Cardiac muscle cell (in vitro differentiated cells and primary cell): ENCODE measurements at places on chromosomes 3 and 15. TPM values are rescaled to one million over a fixed set of nuclear protein-coding genes. Genes with fewer than 3 reads are reported as not detected.

GRCh38 chr15:77017761-77018720, 23.1 kb downstream of the PSTPIP1 start:
- H3K4me3 ChIP-seq, result no peak overlapping the region
- DNase-seq, result no peak
- no peaks in the 10 kb centered on the region for H3K36me3 ChIP-seq
- no peaks in the 10 kb centered on the region for H3K27me3 ChIP-seq
- H3K4me1 ChIP-seq, result no peaks in the 10 kb centered on the region

DNA sequence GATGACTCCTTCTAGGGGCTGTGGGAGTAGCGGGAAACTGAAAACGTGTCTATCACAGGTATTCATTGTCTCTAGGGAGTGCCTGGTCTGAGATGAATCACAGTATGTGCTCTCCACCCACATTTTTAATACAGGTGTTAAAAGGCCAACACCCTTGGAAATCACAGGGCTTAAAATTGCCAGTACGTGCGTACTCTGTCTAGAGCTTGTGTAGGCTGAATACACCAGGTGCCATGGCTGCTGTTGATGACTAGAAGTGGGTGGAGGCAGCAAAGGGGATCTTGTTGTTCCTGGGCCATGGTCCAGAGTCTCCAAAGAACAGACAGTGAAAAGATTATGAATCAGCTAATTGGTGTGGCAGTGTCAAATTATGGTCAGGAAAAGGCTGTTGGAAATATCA, 35.1 kb upstream of the P3H2 start:
- DNase-seq, result no peak
- no peak overlapping the region for H3K27ac ChIP-seq
- H3K4me3 ChIP-seq, result no peak overlapping the region
- no peaks in the 10 kb centered on the region for H3K27me3 ChIP-seq

- no peaks in the 10 kb centered on the region for H3K27me3 ChIP-seq
- no peaks in the 10 kb centered on the region for H3K4me1 ChIP-seq
- H3K36me3 ChIP-seq, result no peaks in the 10 kb centered on the region
- H3K4me3 ChIP-seq, result no peak overlapping the region
- no peak for DNase-seq
- no peak overlapping the region for H3K27ac ChIP-seq
Observed at GRCh38 chr3:171867981-171868380, 24.8 kb downstream of the TMEM212 start.

Gene BDH1
- 13.4 and 21.4 TPM in 2 replicates for total RNA-seq

- H3K36me3 ChIP-seq, result no peaks in the 10 kb centered on the region
- H3K27ac ChIP-seq, result no peak overlapping the region
- no peaks in the 10 kb centered on the region for H3K27me3 ChIP-seq
- DNase-seq, result no peak
Observed at GRCh38 chr3:113039546-113039945, 48.8 kb downstream of the GTPBP8 start.

- no peak for DNase-seq
- no peaks in the 10 kb centered on the region for H3K36me3 ChIP-seq
- no peaks in the 10 kb centered on the region for H3K4me1 ChIP-seq
- H3K27ac ChIP-seq, result no peak overlapping the region
Observed at GRCh38 chr3:15171096-15171495, 35.0 kb upstream of the CAPN7 start.

DNA sequence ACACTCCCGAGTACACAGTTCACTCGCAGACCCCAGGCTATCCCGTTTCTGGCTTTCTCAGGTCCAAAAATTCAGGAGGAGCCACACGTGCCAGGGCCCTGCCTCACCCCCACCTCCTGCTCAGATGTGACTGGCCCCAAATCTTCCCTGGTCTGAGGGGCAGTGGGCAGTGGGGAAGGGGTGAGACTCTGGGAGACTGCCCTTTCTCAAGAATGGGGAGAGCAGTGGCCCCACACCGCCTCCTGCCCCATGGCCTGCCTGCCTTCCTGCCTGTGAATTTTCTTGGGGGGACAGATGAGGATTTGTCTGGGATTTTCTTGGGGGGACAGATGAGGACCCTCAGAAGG, 174.6 kb downstream of the MEGF11 start:
- no peaks in the 10 kb centered on the region for H3K4me1 ChIP-seq
- no peak for DNase-seq
- H3K27me3 ChIP-seq, result no peaks in the 10 kb centered on the region
- H3K4me3 ChIP-seq, result no peak overlapping the region
- no peak overlapping the region for H3K27ac ChIP-seq

DNA sequence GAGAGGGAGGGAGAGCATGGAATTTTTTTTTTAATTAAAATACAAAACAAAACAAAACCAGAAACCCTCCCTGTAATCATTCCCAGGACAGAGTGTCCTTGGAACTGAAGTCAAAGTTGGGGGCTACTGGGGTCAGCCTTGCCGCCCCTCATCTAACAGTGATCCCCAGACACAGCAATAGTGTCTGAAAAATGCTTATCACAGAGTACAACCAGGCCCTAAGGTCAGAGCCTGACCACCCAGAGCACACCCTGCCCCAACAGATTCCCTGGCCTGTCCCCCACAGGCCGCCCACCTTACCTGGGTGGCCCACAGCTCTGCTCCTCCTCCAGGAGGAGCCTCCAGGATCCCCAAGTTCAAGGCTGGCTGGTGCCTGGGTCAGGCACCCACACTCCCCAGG, 101.6 kb upstream of the LINGO1 start:
- H3K4me3 ChIP-seq, result no peak overlapping the region
- no peaks in the 10 kb centered on the region for H3K36me3 ChIP-seq
- no peak overlapping the region for H3K27ac ChIP-seq
- H3K27me3 ChIP-seq, result peaks cover 19% of the 10 kb centered on the region
- H3K4me1 ChIP-seq, result no peaks in the 10 kb centered on the region

Gene CHRNA5
- 2.3 and 4.0 TPM in 2 replicates for total RNA-seq

GRCh38 chr3:94234177-94234788, 171.4 kb downstream of the NSUN3 start:
- no peaks in the 10 kb centered on the region for H3K36me3 ChIP-seq
- H3K27ac ChIP-seq, result no peak overlapping the region
- H3K4me1 ChIP-seq, result no peaks in the 10 kb centered on the region
- H3K4me3 ChIP-seq, result no peak overlapping the region
- peak; percentile 56 for DNase-seq

Gene ARNT2
- total RNA-seq, result 3.6 and 4.4 TPM in 2 replicates

GRCh38 chr3:114974387-114974786, 172.7 kb downstream of the ZBTB20 start:
- H3K36me3 ChIP-seq, result no peaks in the 10 kb centered on the region
- H3K27ac ChIP-seq, result no peak overlapping the region
- DNase-seq, result no peak
- H3K27me3 ChIP-seq, result no peaks in the 10 kb centered on the region
- no peak overlapping the region for H3K4me3 ChIP-seq

Gene DOCK3
- 0.42 and 1.3 TPM in 2 replicates for total RNA-seq

- H3K27me3 ChIP-seq, result no peaks in the 10 kb centered on the region
- H3K4me3 ChIP-seq, result no peak overlapping the region
- H3K4me1 ChIP-seq, result peaks cover 34% of the 10 kb centered on the region
- no peak for DNase-seq
Observed at GRCh38 chr3:63972987-63973386, 50.3 kb downstream of the PSMD6 start.

DNA sequence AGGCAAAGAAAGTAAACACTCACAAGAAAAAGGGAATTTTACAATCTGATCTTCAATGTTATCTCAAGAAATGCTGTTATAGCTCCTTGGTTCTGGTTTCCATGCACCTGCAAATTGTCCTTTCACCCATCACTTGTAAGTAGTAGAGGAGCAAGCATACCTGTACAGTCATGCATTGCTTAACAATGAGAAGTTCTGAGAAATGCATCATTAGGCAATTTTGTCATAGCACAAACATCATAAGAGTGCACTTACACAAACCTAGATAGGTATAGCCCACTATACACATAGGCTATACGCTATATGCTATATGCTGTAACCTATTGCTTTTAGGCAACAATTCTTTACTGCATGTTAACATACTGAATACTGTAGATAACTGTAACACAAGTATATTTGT, 672.3 kb downstream of the FHIT start:
- H3K4me1 ChIP-seq, result no peaks in the 10 kb centered on the region
- no peak overlapping the region for H3K27ac ChIP-seq
- no peaks in the 10 kb centered on the region for H3K36me3 ChIP-seq
- no peaks in the 10 kb centered on the region for H3K27me3 ChIP-seq
- no peak overlapping the region for H3K4me3 ChIP-seq

GRCh38 chr15:62983956-62984355, 58.6 kb upstream of the TPM1 start:
- no peaks in the 10 kb centered on the region for H3K36me3 ChIP-seq
- no peak for DNase-seq
- peaks cover 3% of the 10 kb centered on the region for H3K4me1 ChIP-seq
- no peak overlapping the region for H3K27ac ChIP-seq
- no peak overlapping the region for H3K4me3 ChIP-seq
- H3K27me3 ChIP-seq, result no peaks in the 10 kb centered on the region

Gene ISLR
- 1.6 and 4.1 TPM in 2 replicates for total RNA-seq

- H3K4me3 ChIP-seq, result no peak overlapping the region
- H3K4me1 ChIP-seq, result no peaks in the 10 kb centered on the region
- H3K27me3 ChIP-seq, result no peaks in the 10 kb centered on the region
Observed at GRCh38 chr15:35925275-35926006, 379.5 kb upstream of the DPH6 start.

DNA sequence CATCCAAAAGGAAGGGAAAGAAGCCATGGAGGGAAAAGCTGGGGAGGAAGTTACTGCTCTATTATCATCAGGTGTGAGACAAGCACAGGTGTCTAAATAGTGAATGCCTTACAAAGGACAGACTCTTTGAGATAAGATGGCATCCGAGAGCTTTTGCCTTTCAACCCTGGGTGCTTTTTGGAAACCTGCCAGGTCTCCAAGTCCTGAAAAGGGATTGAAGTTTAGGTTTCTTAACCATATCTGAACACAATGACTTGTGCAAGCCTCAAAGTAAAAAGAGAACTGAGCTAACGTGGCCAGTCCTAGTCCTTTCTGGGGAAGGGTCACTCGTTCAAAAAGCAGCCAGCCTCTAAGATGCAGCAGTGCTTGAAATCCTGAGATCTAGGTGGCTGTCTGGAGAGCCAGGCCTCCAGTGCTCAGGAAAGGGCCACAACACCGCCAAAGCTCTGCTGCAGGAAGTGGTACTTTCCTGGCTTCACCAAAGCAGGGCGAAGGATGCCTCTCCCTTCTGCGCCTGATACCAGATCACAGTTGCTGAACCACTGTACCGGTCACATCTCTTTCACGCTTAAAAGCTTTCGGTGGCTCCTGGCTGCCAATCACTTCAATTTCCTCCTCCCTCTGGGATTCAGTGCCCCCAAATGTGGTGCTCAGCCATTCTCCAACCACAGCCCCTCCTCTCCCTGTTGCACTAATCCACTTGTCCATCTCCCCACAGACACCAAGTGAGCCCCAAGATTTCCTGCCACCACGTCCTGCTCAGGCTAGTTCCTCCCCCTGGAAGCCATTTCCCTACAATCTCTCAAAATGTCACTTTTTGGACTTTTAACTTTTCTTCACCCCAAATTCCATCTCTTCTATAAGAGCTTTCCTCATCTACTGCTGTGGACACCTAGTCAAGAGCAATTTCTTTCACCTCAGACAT, 104.1 kb upstream of the LPP start:
- no peak overlapping the region for H3K4me3 ChIP-seq
- peaks cover 16% of the 10 kb centered on the region for H3K27me3 ChIP-seq
- DNase-seq, result no peak
- H3K4me1 ChIP-seq, result peaks cover 7% of the 10 kb centered on the region
- H3K36me3 ChIP-seq, result no peaks in the 10 kb centered on the region

GRCh38 chr3:120791010-120791409, 48.5 kb downstream of the GTF2E1 start:
- H3K27ac ChIP-seq, result no peak overlapping the region
- H3K27me3 ChIP-seq, result no peaks in the 10 kb centered on the region
- no peak overlapping the region for H3K4me3 ChIP-seq
- DNase-seq, result no peak
- H3K4me1 ChIP-seq, result no peaks in the 10 kb centered on the region

DNA sequence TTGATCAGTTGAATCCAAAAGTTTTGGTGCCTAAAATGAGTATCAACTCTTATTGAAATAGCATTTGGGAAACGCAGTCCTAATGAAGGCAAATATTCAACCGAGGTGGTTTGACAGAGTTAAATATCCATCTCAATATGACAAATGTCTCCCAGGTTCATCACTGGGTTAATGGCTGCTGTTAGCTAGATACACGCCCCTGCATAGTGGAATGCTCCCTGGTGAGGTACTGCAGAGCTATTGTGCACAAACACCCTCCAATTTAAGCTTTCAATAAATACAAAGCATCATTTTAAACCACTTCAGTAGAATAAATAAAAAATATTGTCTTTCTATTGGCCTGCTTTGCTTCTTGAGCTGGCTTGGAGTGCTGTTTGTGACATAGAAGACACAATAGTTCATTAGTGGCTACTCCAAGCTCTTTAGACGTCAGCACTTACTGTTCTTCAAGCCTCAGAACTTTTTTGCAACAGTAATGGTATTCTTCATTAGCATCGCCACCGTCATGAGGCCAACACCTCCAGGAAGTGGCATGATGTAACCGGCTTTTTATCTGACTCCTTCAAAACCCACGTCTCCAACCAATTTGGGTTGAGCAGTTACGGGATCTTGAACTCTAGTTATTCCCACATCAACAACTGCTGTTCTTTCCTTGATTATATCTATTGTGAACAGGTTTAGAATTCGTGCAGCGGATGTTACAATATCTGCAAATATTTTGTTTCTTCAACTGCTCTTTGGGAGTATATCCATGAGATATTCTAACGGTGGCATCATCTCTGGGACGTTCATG, 1159.6 kb upstream of the EPHA6 start:
- H3K4me1 ChIP-seq, result no peaks in the 10 kb centered on the region
- H3K27ac ChIP-seq, result no peak overlapping the region
- H3K27me3 ChIP-seq, result no peaks in the 10 kb centered on the region
- no peak overlapping the region for H3K4me3 ChIP-seq
- H3K36me3 ChIP-seq, result no peaks in the 10 kb centered on the region

Gene CD96
- not detected in 2 replicates for total RNA-seq

- H3K27ac ChIP-seq, result peak overlapping the region; percentile 89
- no peaks in the 10 kb centered on the region for H3K36me3 ChIP-seq
- peaks cover 8% of the 10 kb centered on the region for H3K27me3 ChIP-seq
- DNase-seq, result no peak
- no peak overlapping the region for H3K4me3 ChIP-seq
Observed at GRCh38 chr15:78265137-78265460, 737 bp downstream of the DNAJA4 start.

GRCh38 chr3:129619726-129620162, 13.3 kb upstream of the PLXND1 start:
- H3K4me1 ChIP-seq, result no peaks in the 10 kb centered on the region
- H3K36me3 ChIP-seq, result no peaks in the 10 kb centered on the region
- no peak overlapping the region for H3K4me3 ChIP-seq
- H3K27me3 ChIP-seq, result no peaks in the 10 kb centered on the region

DNA sequence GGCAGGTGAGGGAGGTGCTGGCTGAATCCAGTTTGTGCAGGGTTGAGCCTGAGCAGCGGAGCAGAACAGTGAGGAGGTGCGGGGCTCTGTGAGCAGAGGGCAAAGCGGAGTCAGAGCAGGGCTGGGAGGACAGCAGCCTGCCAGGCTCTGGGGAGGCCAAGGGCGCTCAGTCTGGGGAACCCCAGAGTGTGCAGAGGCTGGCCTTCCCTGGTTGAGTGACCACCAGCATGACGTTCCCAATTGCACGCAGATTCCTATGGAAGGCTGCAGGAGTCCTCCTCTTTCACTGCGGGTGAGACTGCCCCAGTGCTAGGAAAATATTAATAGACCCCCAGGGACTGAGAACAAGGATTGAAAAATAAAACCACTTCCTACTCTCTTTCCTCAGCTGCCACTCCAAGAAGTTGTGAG, 13.2 kb downstream of the MRAS start:
- DNase-seq, result no peak
- H3K36me3 ChIP-seq, result no peaks in the 10 kb centered on the region
- H3K27ac ChIP-seq, result peak overlapping the region; percentile 45

Gene TFG
- total RNA-seq, result 136 and 187 TPM in 2 replicates

GRCh38 chr15:67186226-67186649, 68.2 kb downstream of the AAGAB start:
- H3K4me1 ChIP-seq, result no peaks in the 10 kb centered on the region
- H3K36me3 ChIP-seq, result peaks cover 48% of the 10 kb centered on the region
- no peaks in the 10 kb centered on the region for H3K27me3 ChIP-seq
- H3K4me3 ChIP-seq, result no peak overlapping the region
- no peak overlapping the region for H3K27ac ChIP-seq
